ENCODE measurements at places on chromosomes 11 and 22.

- no peak for DNase-seq
Observed at GRCh38 chr11:47220401-47220821, 5.6 kb downstream of the DDB2 start.

GRCh38 chr11:15179167-15179566, 64.4 kb downstream of the INSC start:
- DNase-seq: no peak

DNA sequence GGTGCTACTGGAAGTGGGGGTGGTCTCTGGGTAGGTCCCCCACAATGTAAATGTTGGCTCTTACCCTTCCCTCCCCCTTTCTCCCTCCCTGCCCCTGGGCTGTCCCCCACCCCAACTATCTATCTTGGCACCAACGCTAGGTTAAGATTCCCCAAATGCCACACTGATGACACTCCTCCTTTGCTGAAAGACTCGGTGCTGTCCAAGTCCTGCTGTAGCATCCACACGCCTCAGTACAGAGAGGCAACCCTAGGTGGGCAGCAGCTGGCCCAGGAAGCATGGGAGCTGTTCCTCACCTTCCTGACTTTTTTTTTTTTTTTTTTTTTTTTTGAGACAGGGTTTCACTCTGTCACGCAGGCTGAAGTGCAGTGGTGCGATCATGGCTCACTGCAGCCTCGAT, 3.4 kb upstream of the KCTD17 start:
- DNase-seq: no peak

GRCh38 chr22:25729016-25729995, 12.7 kb upstream of the MYO18B start:
- DNase-seq: no peak

- no peak for DNase-seq
Observed at GRCh38 chr11:129278586-129279319, 86.6 kb upstream of the ARHGAP32 start.

GRCh38 chr11:2123628-2123960, 15.6 kb downstream of the IGF2 start:
- no peak for DNase-seq

DNA sequence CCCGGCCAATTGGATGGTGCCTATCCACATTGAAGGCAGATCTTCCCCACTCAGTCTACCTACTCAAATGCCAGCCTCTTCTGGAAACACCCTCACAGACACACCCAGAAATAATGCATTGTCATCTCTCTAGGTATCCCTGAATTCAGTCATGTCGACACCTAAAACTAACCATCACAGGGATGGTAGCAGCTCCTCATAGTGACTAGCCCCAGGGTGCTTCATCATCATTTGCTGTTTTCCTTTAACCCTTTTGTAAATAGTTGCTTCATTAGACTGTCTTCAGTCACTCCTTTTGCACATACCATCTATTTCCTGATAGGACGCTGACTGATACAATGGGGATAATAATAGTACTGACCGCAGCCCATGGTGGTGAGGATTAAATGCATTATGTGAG, 18.8 kb upstream of the AMOTL1 start:
- no peak for DNase-seq

GRCh38 chr22:42299586-42300258, 29.3 kb upstream of the TCF20 start:
- peak; percentile 43 for DNase-seq

DNA sequence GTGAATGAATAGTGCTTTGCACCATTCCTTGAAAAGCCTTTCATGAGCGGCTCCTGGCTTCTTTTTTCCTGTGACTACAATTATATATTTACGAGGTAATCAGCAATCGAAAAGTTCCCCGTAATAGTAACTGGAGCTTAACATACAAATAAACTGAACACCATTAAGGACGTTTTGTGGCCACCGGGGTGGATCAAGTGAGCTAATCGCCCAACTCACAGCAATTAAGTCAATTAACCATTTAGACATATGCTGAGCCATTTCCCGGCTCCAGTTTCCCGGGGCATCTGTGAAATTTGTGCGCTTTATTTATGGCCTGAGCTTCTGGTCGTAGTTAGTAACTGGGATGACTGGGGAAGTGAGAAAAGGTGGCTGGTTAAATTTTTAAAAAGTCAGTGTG, 465.2 kb downstream of the MIAT start:
- no peak for DNase-seq

DNA sequence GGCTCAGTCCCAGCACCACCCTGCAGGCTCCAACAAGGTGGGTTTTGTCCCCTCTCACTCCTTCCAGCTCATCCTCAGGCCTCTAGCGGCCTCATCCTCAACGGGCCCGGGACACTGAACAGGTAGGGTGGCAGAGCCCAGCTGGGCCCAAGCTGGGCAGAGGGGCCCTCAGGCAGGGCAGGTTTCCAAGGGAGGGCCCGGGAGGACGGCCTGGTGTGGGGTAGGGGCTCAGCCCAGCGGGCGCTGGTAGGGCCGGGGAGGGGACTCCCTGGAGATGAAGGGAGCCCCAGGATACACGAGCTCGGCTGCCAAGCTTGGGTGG, 2.5 kb upstream of the IFITM10 start:
- no peak for DNase-seq

DNA sequence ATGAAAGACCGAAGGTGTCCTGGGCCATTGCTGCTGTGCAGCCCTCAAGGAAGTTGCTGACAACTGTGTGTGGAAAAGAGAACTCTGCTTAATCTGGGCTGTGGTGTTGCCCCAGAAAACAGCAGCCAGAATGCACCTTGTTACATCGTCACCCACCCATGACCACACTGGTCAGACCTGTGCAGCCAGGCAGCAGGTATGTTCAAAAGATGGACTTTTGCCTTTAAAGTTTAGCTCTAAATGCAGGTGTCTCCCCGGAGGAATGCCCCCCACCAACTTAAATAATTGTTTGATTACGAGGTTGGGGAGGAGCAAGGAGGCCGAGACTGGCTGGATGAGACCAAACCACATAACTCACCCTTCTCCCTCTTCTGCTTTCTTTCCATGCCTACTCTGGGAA, 15.3 kb upstream of the POLA2 start:
- no peak for DNase-seq

- DNase-seq: no peak
Observed at GRCh38 chr22:24067587-24068376, 56.7 kb downstream of the CABIN1 start.

- no peak for DNase-seq
Observed at GRCh38 chr11:80502511-80502910, 1061.7 kb upstream of the TENM4 start.

DNA sequence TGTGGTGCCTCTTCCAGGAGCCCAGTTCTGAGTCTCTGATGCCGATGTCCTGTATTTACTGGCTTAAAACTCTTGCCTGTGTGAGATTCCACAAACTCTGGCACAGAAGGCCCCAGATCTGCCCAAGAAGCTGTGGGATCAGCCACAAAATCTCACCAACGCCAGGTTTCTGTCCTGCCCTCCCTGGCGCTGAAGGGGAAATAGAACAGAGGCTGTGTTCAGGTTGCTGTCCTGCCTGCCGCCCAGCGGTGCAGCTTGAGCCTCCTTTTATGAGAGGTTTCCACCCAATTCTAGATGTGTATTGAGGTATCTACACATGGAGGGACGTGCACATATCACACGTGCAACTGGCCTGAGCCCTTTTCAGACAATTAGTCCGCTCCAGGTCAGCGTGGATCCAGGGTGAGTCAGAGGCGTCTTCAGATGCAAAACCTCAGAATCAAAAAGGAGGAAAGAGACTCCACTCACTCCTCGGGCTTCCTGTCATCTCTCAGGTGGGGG, 2.2 kb downstream of the TMEM80 start:
- DNase-seq: no peak

- no peak for DNase-seq
Observed at GRCh38 chr11:86918973-86919372, 36.2 kb downstream of the FZD4 start.

- no peak for DNase-seq
Observed at GRCh38 chr11:83569134-83569805, 283.1 kb upstream of the CCDC90B start.

- DNase-seq: no peak
Observed at GRCh38 chr11:92830377-92831155, 138.9 kb upstream of the MTNR1B start.
